ENCODE measurements at places on chromosomes 5 and 9.
A peak's percentile ranks its signal among the peaks of the same experiment; 100 is the strongest.

GRCh38 chr5:169336242-169336641, 35.3 kb upstream of the SLIT3 start:
- DNase-seq = no peak

GRCh38 chr5:7347377-7347776, 48.6 kb upstream of the ADCY2 start:
- DNase-seq = no peak

- DNase-seq = no peak
These were observed 73.3 kb upstream of the TARS1 start for GRCh38 chr5:33367416-33367815.

DNA sequence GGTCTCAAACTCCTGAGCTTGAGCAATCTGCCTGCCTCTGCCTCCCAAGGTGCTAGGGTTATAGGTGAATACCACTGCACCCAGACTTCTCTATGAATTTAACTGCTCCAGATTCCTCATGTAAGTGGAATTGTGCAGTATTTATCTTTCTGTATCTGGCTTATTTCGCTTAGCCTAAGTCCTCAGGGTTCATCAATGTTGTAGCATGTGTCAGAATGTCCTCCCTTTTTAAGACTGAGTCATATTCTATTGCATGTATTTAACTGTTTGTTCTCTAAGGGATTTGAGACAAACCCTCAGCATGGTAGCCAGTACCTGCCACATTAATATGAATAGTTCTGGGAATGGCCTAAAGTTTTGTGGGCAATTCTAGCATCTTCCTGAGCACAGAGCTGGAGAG, 53.9 kb upstream of the TUT7 start:
- no peak for DNase-seq

DNA sequence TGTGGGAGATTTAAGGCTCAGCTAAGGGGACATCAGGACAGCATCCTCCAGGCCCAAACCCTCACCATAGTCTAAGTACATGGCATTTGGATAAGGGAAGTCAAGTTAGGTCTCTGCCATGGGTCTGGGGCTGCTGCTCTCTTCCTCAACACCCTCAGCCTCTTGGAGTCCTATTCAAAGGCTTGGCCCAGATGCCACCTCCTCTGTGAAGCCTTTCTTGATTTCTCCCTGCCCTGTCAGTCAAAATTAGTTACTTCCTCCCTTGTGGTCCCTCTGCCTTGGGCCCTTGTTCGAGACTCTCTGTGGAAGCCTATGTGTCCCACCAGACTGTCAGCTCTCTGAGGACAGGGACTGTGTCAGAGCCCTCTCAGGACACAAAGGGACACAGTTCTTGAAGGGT, 17.7 kb upstream of the DAB2IP start:
- no peak for DNase-seq

- DNase-seq = no peak
These were observed 64.7 kb downstream of the MAPKAP1 start for GRCh38 chr9:125642311-125642710.

DNA sequence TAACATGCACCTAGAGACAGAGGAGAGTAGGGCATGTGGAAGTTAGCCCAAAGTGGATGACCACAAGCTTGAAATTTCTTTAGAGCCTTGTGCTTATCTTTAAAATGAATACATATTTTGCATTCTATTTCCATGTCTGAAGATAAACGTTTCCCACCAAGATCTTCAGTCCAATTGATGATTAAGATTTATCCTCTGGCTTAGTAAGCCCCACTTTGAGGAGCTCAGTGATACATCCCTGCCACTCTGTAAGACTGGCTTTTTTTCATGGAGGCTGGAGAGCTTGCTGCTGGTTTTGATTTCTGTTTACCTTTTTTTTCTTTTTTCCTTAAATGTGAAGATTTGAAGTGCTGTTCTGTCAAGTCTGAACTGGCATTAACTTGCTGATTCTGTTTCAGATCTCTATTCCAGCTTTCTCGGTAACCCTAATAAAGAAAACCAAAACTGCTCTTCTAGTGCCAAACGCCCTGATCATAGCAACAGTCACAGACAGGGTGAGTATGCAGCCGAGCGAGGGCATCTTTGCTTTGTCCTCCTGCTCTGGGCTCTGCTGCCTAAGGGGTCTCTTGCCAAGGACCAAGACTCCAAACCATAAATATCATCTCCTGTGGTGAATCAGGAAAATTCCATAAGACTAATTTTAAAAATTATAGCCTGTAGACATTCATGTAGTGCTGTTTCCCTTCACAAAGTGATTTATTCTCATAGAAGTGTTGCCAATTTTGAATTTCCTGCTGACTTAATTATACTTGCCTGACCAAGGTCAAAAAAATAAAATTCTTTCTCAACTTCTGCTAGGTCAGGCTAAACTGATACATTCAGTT, 54.3 kb downstream of the GRAMD2B start:
- no peak for DNase-seq

- DNase-seq = no peak
These were observed 43.6 kb upstream of the TNFSF15 start for GRCh38 chr9:114849450-114849849.

GRCh38 chr5:74767579-74767913, 497 bp downstream of the NSA2 start:
- no peak for DNase-seq

- DNase-seq = no peak
These were observed 57.8 kb downstream of the ELL2 start for GRCh38 chr5:95903838-95904237.

DNA sequence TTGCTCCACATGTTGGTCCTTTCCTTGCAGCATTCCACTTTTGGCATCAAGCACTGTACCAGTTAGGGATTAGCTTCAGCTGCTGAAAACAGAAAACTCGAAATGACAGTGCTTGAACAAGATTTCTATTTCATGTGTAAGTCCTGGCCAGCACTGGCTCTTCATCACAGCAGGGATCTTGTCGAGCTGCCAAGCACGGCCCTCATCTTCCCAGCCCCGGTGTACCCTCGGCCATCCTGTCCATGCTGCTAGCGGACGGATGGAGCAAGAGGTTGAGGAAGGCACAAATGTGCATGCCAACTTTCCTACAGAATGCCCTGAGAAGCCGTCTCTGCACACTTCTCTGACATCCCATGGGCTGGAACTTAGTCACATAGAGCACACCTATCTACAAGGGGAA, 130.6 kb downstream of the TENT4A start:
- no peak for DNase-seq

DNA sequence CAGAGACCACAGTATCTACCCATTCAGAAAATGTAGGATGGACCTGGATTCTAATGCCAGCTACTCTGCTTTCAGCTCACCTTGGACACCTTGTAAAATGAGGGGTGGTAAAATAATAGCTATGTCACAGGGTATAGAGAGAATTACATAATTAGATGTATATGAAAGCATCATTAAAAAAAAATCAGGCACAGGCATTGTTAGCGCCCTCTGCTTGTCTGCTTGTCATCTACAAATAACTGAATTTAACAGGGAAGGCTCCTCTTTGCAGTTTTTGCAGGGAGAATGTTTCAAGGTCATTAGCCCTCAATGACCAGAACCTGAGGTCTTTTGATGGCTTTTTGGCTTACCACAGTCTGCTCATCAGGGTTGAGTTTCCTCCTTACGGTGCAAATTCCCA, 58.0 kb downstream of the GPR21 start:
- DNase-seq = no peak

GRCh38 chr5:72234265-72234700, 85.8 kb downstream of the MRPS27 start:
- no peak for DNase-seq

- DNase-seq = no peak
These were observed 102.4 kb downstream of the ZNF354C start for GRCh38 chr5:179162351-179163235.

GRCh38 chr5:93704996-93705395, 36.4 kb downstream of the POU5F2 start:
- DNase-seq = no peak

DNA sequence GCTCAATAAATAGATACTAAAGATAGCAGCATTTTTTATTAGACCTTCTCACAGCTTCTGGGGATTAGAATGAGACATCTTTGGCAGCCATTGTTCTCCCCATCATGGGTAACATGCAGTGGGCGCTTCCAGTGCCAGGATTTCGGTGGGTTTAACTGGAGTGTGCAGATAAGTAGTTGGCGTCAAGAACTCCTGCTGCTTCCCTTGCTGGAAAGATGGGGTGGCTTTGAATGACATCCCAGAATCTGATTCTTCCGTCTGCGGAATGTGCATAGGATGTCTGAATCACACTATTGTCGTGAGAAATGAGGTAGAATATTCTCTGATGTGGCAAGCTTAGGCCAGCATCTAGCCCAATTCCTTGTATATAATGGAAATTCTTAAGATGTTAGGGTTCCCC, 7.3 kb downstream of the SFXN1 start:
- no peak for DNase-seq

GRCh38 chr5:116365006-116365496, 209.6 kb downstream of the SEMA6A start:
- no peak for DNase-seq

- DNase-seq = no peak
These were observed 63.1 kb downstream of the PTCD2 start for GRCh38 chr5:72383280-72383679.

- no peak for DNase-seq
These were observed at the start of gene ARSI for GRCh38 chr5:150302301-150303069. Gene ARSI, minus strand, starts transcription at chr5:150302905. Its CDS starts 532 bp downstream, at chr5:150302373.

DNA sequence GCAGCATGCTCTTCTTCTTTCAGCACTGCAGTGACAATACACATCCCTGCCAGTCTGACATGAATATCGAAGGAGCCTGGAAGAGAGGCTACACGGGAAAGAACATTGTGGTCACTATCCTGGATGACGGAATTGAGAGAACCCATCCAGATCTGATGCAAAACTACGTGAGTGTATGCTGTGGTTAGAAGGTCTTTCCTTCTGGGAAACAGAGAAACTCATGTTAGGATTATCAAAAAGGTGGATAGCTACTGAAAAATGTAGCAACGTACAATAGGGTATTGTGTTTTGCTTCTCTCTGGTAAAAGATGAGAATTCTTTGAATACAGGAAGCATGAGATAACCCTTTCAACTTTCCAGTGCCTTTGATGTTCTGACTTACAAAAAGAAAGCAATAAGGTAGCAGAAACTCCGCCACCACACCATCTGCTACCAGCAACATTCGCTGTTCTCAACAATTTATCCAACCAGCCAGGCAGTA, 133.3 kb downstream of the PCSK5 start:
- DNase-seq = no peak

- no peak for DNase-seq
These were observed 157.8 kb upstream of the TRPM3 start for GRCh38 chr9:71279151-71279739.

GRCh38 chr5:66553916-66554575, 42.1 kb upstream of the MAST4 start:
- DNase-seq = no peak

DNA sequence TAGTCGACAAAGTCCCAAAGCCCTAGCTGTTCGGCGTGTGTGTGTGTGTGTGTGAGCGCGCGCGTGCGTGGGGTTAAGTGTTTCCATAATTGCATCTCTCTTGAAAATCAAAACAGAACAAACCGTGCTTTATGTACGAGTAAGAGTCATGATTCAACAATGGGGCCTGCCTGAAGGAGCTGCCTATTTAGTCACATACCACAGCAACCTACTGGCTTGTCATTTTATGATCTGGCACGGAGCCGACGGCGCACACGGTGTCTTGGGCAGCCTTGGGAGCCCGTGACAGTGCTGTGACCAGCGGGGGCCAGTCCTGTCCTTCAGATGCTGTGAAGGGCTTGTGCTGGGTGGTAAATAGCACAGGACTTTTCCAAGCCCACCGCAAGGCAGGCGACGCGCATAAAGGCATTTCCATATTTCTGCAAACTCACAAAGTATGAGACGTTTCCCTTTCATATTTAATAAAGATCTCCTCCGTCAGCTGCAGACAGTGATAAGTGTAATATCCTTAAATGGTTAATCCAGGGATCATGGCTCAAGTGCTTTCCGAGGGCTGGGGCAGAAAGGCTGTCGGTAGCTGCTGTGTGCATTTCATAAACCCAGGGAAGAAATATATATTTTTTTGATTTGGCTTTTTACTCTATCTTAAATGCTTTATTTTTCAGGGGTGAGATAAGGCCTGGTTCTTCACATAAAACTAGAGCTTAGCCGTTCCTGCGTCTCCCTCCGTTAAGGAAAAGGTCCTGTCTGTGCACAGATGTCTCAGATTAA, 270.2 kb upstream of the IRX1 start:
- DNase-seq = no peak

- DNase-seq = no peak
These were observed 1863.4 kb downstream of the EFNA5 start for GRCh38 chr5:105807290-105807689.

GRCh38 chr9:135664266-135664665, 1.2 kb downstream of the LCN9 start:
- DNase-seq = no peak

DNA sequence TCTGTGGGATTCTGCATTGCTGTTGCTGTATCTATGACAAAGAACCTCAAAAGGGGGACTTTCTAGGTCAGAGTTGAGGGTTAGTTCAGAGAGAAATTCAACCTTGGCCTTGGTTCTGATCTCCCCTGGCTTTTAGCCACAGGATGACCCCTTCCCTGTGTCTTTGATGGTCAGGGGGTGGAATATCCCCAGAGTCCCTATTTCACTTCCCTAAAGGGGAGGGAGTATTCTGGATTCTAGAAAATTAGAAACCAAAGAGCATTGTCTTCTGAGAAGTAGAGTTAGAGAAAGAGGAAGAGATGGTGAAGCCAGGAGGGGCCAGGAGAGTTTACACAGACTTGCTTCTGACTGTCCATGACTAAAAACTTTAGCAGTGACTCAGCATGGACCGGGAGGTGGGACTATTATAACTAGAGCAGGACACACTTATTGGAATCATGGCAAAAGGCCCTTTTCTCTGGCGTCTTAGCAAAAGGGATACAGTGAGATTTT, 56.2 kb upstream of the LPAR1 start:
- no peak for DNase-seq

DNA sequence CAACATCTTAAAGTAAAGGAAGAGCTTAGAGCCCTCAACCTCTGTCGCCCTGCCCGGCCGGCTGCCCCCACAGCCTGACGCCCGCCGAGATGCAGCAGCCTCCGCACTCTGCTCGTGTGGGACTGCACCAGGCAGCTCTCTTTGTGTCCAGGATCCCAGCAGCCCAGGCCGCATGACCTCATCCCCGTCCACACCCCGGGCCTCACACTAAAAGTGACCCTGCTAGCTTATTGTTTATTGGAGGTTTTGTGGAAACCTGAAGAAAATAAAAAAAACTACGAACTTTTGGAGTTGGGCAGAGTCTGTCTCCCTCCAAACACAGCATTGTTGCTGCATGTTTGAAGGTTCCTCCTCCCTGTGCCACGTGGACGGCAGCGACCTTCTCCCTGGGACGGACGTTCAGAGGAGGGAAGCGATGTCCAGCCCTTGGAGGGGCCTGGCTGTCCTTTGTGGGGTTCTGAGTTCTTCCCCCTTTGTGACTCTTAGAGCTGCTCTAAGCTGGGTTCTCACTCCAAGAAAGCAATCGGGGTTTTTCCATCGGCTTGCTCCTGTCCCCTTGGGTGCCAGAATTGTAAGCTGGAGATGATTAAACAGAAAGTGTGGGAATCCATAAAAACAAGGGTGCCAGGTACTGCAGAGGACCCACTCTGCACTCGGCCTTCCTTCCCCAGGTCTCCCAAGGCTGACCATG, 103.5 kb upstream of the COL5A1 start:
- no peak for DNase-seq

- no peak for DNase-seq
These were observed 65.6 kb downstream of the TLE4 start for GRCh38 chr9:79637177-79637925.

- peak; percentile 67 for DNase-seq
These were observed 49.7 kb upstream of the LHFPL2 start for GRCh38 chr5:78698191-78698791.

GRCh38 chr9:135268981-135269380, 181.5 kb downstream of the OLFM1 start:
- no peak for DNase-seq
